B cell (primary cell): ENCODE measurements at places on chromosomes 16 and 17.
A peak's percentile ranks its signal among the peaks of the same experiment; 100 is the strongest.

GRCh38 chr16:81539759-81540472 lies 95.3 kb downstream of the CMIP start:
- DNase-seq: no peak

GRCh38 chr17:21286066-21286770 lies 1.7 kb downstream of the MAP2K3 start:
- no peak for DNase-seq

GRCh38 chr17:71792966-71793365 lies 327.9 kb upstream of the SOX9 start:
- DNase-seq: no peak

DNA sequence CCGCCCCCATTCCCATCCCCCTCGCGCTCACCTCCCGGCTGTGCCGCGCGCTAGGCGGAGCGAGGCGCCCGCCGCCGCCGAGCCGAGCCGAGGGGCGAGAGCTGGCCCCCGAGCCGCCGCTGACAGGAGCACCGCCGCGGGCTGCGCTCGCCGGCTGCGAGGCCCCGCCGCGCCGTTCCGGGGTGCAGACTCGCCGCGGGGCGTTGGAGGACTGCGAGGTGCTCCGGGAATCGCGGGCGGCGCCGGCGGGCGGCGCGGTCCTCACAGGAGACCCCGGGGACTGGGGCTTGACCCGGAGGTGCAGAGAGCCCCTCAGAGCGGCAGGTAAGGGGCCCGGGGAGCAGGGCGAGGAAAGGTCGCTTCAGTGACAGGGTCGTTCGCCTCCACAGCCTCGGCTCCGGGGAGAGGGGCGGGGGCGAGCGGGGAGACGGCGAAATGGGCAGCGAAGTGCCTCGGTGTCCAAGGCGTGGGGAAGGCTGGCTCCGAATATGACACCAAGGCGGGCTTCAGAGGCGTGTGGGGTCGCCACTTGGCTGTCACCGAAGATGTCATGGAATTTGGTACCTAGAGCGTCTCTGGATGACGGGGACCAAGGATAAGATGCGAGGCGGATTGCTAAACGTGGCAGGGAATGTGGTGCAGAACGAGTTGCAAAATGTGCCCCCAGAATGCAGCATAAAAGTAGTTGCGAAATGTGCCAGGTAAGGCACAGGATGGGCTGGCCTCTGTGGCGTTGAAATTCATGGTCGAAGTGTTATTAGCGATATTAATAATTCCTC lies 580 bp downstream of the TANC2 start:
- no peak for DNase-seq

DNA sequence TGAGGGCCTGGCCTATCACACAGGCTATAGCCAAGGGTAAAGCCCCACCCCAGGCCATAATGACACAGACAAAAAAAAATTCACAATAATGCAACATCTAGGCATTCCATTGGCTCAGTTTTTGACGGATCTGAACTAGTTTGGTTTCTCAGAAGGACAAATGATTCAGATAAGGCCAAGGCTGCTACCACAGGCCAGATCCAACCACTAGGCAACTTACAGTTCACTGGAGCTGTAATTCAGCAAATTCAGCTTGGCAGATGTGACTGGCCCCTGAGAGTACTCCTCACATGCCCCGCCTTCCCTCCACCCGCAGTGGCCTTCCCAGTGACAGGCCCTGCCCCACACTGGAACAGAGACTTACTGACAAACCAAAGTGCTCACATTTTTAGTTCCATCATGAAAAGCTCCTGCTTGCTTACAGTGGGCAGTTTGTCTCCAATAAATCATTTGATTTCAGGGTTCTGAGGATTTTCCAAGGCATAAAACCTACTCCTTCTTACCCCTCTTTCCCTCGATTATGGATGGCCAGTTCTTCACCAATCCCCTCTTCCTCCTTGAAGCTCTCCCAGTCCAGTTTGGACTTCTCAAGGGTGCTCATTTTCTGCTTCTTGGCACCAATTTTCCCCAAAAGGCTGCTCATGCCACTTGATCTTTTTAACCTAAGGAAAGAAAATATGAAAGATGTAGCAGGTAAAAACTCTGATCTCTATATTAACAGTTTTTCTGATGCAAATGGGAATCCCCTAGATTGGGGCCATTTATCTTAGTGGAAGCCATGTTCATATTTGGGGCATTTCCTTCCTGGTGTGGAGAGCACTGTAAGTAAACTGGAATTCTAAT lies 53.3 kb upstream of the BCAR1 start:
- DNase-seq: no peak

DNA sequence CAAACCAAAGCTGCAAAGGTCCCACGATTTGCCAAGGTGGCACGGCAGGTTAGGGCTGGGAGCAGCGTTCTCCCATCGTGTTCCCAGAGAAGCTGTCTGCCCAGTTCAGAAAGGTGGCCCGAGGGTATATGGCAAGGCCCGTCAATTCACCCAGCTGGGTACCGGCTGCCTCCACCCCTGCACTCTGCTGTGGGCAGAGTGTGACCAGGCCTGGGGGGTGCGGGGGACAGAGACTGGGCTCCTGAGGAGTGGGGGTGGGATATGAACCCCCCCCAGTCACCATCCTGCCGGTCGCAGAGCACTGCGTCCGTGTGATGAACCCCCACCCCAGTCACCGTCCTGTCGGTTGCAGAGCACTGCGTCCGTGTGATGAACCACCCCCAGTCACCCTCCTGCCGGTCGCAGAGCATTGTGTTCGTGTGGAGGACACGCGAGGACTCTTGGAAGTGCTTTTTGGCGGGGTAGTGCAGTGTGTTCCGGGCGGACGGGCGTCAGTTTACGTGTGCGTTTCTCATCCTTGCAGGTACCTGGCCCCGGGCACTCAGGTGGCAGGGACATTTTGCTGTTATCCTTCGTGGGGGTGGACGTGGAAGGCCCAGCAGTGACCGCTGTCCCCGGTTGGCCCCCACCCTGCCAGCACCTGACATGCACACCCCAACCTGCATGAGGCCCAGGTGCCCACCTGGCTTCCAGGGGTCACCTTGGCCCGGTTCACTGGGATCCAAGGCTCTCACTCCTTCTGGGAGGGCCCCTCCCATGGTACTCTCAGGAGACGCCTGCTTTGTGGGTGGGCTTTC lies 2.7 kb upstream of the FASN start:
- DNase-seq: no peak

DNA sequence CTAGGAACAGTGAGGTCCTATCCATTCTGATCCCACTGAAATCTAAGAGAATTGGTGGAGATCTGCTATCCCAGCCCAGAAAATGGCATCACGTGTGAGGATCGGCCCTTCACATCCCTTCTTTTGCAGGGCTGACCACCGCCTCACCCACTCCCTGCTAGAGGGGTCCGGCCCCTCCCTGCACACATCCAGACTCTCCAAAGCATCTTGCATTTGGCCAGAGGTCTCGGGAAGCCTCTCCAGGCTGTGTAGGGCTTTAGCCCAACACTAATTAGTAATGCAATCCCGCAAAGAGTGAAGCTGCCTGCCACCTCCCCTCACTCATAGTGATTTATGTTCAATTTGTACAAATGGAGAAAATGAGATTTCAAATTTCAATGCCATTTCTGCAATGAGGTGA lies 434.4 kb upstream of the ZFHX3 start:
- no peak for DNase-seq

- DNase-seq: no peak
These were observed 77.7 kb upstream of the CLEC3A start for GRCh38 chr16:77944631-77945030.

DNA sequence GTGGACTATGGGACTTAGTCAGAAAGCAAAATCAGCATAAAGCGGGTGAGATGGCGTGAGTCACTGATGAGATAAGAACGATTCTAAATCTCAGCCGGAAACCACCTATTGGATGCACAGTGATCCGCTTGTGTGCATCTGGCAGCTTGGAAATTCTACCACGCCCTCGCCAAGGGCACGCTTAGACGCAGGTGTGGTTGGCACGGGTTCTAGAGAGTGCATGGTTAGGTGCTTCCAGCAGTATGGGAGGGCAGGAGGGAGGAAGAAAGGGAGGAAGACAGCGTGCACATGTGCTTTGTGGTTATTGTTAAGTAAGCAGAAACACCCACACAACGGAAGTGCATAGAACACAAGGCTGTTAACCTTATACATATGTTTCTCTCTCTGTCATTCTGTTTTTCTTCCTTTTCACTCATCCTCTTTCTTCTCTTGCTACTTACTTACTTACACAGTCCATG lies 374.0 kb upstream of the ASIC2 start:
- peak; percentile 14 for DNase-seq

GRCh38 chr17:80792373-80792781 lies 199.3 kb upstream of the CHMP6 start:
- no peak for DNase-seq

DNA sequence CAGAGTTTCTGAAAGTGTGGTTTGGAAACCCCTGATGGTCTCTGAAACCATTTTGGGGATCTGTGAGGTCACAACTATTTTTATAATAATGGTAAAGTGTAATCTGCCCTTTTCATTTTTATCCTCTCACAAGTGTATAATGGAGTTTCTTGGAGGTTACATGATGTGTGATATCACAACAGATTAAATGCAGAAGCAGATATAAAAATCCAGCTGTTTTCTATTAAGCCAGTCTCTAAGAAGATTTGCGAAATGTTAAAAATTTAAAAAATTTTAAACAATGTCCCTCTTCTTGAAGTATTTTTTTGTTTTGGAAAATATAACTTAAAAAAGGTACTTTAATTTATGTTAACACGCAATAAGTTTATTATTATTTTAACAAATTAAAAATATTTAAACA lies 48.7 kb downstream of the RPGRIP1L start:
- DNase-seq: no peak

DNA sequence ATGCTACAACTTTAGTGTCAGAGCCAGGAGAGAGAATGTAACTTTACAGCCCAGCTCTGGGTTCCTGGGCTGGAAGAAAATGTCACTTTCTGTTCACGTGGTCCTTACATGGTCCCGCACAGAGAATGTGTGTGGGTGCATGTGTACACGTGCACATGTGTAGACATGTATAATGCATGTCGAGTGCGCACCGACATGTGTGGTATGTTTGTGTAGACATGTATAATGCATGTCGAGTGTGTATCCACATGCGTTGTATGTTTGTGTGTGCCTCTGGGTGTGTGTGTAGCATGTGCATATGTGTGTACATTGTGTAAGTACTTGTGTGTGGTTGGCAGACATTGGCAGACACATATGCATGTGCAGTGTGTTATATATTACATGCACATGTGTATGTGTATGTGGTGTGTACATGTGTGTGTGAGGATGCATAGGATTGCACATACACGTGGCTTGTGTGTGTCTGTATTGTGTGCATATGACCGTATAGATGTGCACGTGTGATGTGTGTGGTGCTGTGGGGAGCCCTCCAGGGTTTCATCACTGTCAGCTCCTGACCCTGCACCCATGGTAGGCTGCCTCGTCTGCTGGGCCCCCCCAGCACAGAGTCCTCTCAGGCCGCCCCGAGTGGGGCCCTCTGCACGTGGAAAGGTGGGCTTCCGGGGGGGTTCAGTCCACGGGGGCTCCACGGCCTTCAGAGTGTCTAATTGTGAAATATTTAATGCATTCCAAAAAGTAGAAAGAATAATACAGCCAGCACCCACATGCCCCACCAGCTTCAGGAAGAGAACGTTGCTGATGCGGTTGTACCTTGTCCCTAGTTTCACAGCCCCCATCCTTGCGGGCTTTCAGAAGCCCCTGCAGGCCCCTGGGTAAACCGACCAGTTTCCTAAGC lies 214.2 kb upstream of the GSE1 start:
- no peak for DNase-seq

DNA sequence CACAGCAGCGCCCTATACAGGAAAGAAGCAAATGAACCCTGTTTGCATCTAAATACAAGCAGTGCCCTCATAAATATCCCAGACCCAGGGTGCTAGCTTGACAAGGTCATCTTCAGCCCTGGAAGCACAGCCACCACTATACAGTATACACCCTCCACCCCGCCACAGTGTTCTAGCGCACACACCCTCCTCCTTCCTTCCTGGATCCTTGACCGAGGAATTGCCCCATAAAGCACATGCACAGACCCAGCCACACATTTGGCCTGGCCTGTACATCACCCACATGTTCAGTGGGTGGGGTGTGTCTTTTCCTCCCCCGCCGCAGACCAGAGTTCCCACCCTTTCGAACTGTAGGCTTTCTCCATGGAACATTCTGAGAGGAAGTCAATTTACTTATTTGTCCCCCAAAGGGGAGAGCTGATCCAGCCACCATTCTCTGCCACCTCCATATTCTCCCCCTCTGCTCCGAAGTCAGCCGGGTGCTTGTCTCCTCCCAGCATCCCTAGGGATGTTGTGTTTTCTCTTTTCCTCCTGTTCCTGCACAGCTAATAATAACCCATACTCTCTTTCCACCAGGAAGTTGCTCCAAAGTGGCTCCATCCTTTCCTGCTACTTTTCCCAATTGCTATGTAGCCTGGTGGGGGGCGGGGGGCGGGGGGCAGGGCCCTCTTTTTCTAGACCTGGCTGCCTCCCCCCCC lies 6.6 kb downstream of the ABI3 start:
- DNase-seq: no peak

GRCh38 chr17:5291683-5292350 lies 9.7 kb downstream of the RABEP1 start:
- no peak for DNase-seq
